Muscle of back (tissue), 13 donors: ENCODE measurements at places on chromosomes 6 and 20. TPM values are rescaled to one million over a fixed set of nuclear protein-coding genes. Genes with fewer than 3 reads are reported as not detected.

TFAP2D gene
- not detected for polyA plus RNA-seq

CLPSL2 gene
- not detected for polyA plus RNA-seq

SLC26A8 gene
- 0.25 TPM for polyA plus RNA-seq

CST7 gene
- polyA plus RNA-seq = 0.59 TPM

PDYN gene
- polyA plus RNA-seq = not detected

IMPG1 gene
- 0.81 TPM for polyA plus RNA-seq

BPIFB4 gene
- not detected for polyA plus RNA-seq

SPTLC3 gene
- polyA plus RNA-seq = 2.9 TPM

KIF6 gene
- polyA plus RNA-seq = 1.5 TPM

SLC22A2 gene
- polyA plus RNA-seq = not detected

KCNG1 gene
- 0.10 TPM for polyA plus RNA-seq

NR2E1 gene
- not detected for polyA plus RNA-seq

TP53TG5 gene
- 0.67 TPM for polyA plus RNA-seq

SGK2 gene
- polyA plus RNA-seq = 0.49 TPM

RAD21L1 gene
- not detected for polyA plus RNA-seq

INSM1 gene
- polyA plus RNA-seq = 0.24 TPM

WFDC5 gene
- not detected for polyA plus RNA-seq

SLC25A27 gene
- polyA plus RNA-seq = 31.1 TPM

TMEM244 gene
- not detected for polyA plus RNA-seq

EMILIN3 gene
- 22.0 TPM for polyA plus RNA-seq

SLC22A1 gene
- polyA plus RNA-seq = 0.59 TPM

C20orf141 gene
- not detected for polyA plus RNA-seq

ATAT1 gene
- 14.9 TPM for polyA plus RNA-seq

RAB23 gene
- 21.3 TPM for polyA plus RNA-seq

KIFC1 gene
- 16.1 TPM for polyA plus RNA-seq

COL9A3 gene
- 8.9 TPM for polyA plus RNA-seq

FAM83D gene
- 9.4 TPM for polyA plus RNA-seq

CENPW gene
- 13.2 TPM for polyA plus RNA-seq

GMPR gene
- polyA plus RNA-seq = 42.6 TPM

DACT2 gene
- polyA plus RNA-seq = 1.5 TPM

IL17F gene
- polyA plus RNA-seq = not detected

POU5F1 gene
- polyA plus RNA-seq = 1.3 TPM

PLA2G7 gene
- 1.6 TPM for polyA plus RNA-seq

RGS17 gene
- polyA plus RNA-seq = 0.81 TPM

PTCRA gene
- polyA plus RNA-seq = not detected

RFX6 gene
- not detected for polyA plus RNA-seq

MICA gene
- polyA plus RNA-seq = 6.7 TPM

DDX43 gene
- 0.67 TPM for polyA plus RNA-seq

IP6K3 gene
- 24.7 TPM for polyA plus RNA-seq

ASIP gene
- 0.39 TPM for polyA plus RNA-seq

PBOV1 gene
- polyA plus RNA-seq = not detected

DDX27 gene
- 28.3 TPM for polyA plus RNA-seq

RWDD2A gene
- polyA plus RNA-seq = 3.0 TPM

NDUFAF4 gene
- polyA plus RNA-seq = 30.0 TPM

TMEM200A gene
- 14.8 TPM for polyA plus RNA-seq

COL21A1 gene
- 103 TPM for polyA plus RNA-seq

OOEP gene
- polyA plus RNA-seq = not detected

LTB gene
- polyA plus RNA-seq = 5.4 TPM

MLN gene
- polyA plus RNA-seq = not detected

C4B gene
- 8.7 TPM for polyA plus RNA-seq

PPP1R14C gene
- polyA plus RNA-seq = 61.4 TPM

MAS1 gene
- 0.23 TPM for polyA plus RNA-seq

SEL1L2 gene
- not detected for polyA plus RNA-seq

FGD2 gene
- polyA plus RNA-seq = 4.5 TPM
